ENCODE measurements at places on chromosomes 2 and 18.

- no peak for DNase-seq
Measured at GRCh38 chr2:196365923-196366322, 194.5 kb upstream of the STK17B start.

- no peak for DNase-seq
Measured at GRCh38 chr2:223644136-223644535, 42.0 kb upstream of the SCG2 start.

DNA sequence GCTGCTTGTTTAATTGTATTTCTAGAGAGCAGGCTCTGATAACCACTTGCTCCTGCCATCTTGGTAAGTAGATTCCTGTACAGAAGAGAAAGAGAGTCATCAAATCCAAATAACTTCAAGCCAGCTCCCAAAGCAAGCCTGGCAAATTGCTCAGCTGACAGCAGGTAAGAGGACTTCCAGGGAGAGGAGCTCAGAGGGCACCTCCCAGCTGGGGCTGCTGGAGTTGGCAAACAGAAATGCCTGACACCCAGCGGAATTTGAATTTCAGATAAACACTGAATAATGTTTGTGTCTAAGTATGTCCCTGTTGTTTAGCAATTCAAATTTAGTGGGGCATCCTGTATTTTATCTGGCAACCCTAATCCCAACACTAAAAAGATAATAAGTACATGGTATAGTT lies 86.2 kb downstream of the MYL12B start:
- DNase-seq = no peak

DNA sequence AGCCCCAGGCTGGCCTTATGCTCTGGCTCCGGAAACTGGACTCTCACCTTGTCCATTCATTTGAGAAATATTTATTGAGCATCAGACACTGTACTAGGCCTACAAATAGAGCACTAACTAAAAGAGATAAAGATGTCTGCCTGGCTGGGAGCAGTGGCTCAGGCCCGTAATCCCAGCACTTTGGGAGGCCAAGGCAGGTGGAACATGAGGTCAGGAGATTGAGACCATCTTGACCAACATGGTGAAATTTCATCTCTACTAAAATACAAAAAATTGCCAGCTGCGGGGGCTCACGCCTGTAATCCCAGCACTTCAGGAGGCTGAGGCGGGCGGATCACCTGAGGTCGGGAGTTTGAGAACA lies 7.6 kb upstream of the MRPL33 start:
- no peak for DNase-seq

DNA sequence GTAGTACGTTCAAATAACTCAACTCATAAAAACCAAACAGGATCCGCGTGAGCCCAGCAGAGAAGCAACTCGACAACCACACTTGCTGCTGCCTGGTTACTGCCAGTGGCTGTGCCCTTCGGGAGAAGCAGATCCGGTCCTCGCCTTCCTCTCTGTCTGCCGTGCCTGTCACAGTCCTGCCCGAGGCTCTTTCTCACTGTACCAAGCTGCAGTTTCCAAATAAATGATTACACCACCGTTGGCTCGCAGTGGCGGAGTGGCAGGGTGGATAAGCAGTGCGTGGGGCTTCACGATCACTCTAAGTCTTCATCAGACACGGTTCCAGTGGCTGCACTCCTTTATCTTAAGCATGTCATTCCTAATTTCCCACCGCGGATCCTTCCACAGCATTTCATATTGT lies 26.1 kb upstream of the SALL3 start:
- DNase-seq = no peak

GRCh38 chr2:208101716-208102631 lies 22.4 kb downstream of the CRYGD start:
- no peak for DNase-seq

GRCh38 chr2:201467666-201468065 lies 16.1 kb downstream of the STRADB start:
- no peak for DNase-seq

- no peak for DNase-seq
Measured at GRCh38 chr2:39107724-39108273, 13.1 kb downstream of the SOS1 start.

DNA sequence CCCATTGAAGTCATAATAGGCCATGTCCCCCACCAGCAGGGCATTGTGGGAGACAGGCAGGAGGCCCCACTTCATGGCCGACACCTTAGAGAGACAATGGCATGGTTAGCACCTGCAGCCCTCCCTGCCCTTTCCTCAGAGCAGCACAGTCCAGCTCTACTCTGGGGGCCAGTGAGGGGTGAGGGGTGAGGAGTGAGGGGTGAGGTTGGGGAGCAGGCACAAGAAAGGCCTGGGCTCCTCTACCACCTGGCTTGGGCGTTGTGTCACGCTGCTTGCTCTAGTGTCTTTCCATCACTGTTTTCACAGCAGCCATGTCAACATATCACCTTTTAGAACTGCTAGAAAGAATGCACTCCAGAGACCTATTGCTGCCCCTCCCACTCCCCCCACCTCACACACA lies 77.2 kb downstream of the ADD2 start:
- no peak for DNase-seq

GRCh38 chr2:48173141-48173540 lies 266.8 kb upstream of the FBXO11 start:
- no peak for DNase-seq

DNA sequence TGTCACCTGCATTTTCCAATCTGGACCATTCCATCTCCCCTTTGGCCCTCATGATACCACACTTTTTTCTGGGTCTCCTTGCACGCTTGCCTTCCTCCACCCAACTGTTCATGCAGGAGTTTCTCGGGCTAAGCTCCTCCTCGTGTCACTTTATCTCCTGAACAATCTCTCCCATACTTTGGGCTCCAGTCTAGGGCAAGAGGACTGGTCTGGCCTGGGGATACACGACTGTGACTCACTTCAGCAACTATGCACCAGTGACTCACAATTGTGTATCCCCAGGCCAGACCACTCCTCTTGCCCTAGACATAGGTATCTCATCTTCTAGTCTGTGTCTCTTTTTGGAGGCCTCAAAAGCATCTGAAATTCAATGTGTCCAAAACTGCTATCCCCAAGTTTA lies 149.4 kb upstream of the PTPRM start:
- no peak for DNase-seq

DNA sequence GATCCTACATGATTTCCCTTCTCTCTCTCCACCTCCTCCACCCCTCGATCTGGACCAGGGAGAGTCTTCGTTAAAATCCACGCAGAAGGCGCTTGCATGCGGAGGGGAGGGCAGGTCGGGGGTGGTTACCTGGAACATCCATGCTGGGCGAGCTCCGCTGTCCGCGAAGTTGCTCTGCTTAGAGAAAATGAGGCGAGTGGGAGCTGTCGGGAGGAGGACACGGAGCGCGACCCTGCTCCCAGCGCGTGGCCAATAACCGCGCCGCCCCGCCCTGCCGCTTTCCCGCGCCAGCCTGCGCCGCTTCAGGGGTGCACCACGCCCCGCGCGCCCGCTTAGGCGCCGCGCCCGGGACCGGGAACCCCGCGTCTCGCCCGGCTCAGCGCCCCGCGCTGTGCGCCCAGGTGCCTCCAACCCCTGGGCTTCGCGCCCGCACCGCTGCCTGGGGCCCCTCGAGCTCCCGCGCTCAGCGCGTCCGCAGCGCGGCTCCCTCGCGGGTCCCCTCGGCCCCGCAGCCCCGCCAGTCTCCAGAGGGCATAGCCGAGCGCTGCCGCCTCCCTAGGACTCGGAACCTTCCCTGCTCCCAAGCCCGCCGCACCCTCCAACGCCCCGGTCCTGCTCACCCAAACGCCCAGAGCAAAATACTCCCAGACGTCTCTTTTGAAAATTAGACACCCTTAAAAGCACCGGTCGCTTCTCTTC lies 636 bp downstream of the CBLN2 start:
- DNase-seq = no peak

DNA sequence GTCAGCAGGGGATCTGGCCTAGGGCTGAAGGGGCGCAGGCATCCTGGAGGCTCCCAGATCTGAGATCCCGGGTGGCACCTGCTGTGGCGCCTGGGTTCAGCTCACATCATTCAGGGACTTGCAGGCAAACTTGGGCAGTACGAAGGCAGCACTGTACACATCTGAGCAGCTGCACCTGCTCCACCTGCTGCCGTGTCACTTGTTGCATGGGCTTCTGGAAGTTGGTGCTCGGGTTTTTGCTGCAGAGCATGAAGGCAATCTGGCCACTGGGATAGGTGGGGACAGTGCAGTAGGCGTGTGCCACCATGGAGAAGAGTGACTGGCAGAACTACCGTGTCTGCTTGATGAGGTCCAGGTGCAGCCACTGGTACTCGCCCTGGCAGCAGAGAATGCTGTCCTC lies 48.6 kb downstream of the UGGT1 start:
- no peak for DNase-seq

DNA sequence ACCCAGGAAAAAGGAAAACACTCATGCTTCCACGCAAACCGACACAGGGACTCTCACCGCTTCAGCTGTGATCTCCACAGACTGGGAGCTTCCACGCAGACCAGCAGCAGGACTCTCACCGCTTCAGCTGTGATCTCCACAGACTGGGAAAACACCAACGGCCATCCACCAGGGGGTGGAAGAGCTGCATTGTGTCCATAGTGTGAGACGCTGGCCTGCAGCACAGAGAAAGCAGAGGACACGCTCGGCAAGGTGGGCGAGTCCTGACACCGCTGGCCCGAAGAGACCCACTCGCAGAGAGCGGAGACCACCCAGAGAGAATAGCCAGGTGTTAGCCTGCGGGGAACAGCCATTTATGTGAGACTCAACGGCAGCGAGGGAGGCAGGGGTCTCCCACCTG lies 42.5 kb upstream of the NFATC1 start:
- no peak for DNase-seq

GRCh38 chr2:80329491-80329890 lies 24.9 kb upstream of the LRRTM1 start:
- DNase-seq = no peak

GRCh38 chr2:170680172-170680941 lies 34.8 kb upstream of the SP5 start:
- DNase-seq = no peak

- DNase-seq = no peak
Measured at GRCh38 chr2:157692768-157693167, 64.1 kb upstream of the ACVR1C start.

All from stimulated activated CD4-positive, alpha-beta T cell treated with anti-CD3 and anti-CD28 coated beads, Interleukin-2, amount 100 ng/mL, for 48 hours (primary cell).